ENCODE measurements at places on chromosomes 2 and 18.

- DNase-seq, result no peak
Observed at GRCh38 chr2:146244830-146245229, 1600.0 kb upstream of the ACVR2A start.

DNA sequence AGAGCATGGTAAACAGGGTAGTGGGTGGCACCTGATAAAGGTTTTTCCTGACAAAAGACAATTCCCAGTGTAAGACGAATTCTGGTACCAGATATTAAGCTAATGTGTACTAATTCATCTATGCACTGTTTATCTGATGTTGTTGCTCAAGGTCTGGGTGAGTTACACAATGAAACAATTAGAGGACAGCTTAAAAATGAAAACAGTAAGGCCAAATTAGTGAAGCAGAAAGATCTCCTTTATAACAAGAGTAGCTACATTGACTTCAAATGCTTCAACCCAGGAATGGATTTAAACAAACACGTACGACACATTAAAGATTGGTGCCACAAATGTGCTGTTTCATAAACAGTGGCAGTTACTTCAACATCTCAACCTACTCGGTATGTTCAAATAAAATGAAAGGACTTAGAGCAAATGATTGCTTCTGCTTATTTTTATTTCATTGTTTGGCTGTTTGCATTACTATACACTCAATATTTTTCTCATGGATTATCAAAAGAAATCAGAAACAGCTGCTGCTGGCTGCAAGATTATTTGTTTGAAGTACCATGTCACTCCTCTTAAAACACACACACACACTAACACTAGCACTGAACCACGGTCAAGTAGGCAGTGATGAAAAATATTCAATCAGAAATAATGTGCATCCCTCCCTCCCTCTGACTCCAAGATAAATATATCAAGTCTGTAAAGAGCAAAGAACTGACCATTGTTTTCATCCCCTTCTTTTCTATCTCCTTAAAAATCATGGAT, 94.4 kb upstream of the RND3 start:
- no peak for DNase-seq

GRCh38 chr2:153487448-153487847, 8.9 kb upstream of the RPRM start:
- DNase-seq, result no peak

DNA sequence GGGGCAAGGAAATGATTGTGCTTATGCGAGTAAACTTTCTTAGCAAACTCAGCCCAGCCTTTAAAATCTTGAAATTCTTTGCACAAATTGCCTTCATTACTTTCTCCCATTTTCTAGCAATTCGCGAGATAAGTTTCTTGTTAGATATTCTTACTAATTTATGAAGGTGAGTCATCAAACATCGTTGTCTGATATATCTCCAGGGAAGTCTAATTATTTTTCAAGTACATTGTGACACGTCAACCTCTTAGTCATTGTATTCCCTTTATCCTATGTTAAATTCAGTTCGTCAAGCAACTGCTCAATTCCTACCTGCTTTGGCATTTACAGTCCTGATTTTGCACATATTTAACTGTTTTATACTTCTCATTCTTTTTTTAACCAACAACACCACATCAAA, 854.5 kb upstream of the CRIM1 start:
- no peak for DNase-seq

GRCh38 chr2:197498235-197498936, 1.3 kb downstream of the HSPD1 start:
- DNase-seq, result no peak

DNA sequence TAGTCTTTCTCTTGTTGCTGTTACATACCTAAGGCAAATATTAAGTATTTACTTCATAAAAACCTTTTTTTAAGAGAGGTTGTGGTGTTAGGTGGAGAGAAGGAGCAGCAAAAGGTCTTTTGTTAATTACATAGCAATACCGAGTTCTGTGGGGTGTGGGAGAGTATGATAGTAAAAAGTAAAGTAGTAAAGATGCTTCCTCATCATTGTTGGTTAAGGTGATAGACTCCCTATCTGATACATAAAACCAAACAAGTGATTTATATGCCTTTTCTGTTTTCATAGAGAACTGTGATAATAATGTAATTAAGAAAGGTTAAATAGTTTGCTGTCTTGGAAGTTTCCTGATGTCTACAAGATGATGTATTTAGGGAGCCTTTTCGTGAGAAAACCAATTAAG, 75.4 kb downstream of the EML4 start:
- no peak for DNase-seq

DNA sequence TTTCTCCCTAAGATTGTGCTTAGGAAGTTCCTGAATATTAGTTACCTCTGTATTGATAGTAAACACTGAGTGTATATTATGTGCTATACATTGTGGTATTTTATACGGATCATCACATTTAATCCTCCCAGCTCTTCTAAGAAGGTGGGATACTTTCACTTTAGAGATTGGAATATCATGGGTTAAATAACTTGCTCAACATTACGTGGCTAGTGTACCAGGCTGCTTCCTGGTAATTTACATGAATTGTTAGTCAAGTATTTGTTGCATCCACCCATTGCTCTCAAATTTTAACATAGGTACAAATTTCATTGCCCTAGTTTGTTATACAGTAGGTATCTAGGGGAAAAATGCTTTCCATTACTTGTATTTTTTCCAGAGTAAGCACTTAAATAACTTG, 21.4 kb downstream of the FAM98A start:
- no peak for DNase-seq

DNA sequence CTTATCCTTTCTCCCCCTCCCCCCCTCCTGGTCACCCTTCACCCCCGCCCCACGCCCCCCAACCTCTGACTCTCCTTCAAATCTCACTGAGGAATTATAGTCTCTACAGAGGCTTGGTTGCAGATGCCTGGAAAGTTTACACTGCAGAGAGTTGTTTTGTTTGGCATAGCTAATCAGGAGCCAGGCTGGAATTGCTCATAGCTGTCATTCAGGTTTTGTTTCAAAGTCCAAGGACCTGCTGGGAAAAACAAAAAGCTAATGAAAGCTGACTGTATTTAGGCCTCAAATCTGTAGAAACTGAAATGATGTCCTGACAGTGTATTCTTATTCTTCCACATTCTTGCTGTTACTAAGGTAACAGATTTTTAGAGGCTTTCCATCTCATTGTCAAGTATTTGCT, 22.6 kb downstream of the GREB1L start:
- no peak for DNase-seq

GRCh38 chr18:68438536-68438935, 276.4 kb downstream of the TMX3 start:
- no peak for DNase-seq

- DNase-seq, result no peak
Observed at GRCh38 chr18:75970212-75970611, 524.8 kb downstream of the ZNF516 start.

GRCh38 chr2:123961576-123961975, 63.5 kb upstream of the CNTNAP5 start:
- no peak for DNase-seq

GRCh38 chr2:69789772-69790600, 39.5 kb upstream of the GMCL1 start:
- no peak for DNase-seq

DNA sequence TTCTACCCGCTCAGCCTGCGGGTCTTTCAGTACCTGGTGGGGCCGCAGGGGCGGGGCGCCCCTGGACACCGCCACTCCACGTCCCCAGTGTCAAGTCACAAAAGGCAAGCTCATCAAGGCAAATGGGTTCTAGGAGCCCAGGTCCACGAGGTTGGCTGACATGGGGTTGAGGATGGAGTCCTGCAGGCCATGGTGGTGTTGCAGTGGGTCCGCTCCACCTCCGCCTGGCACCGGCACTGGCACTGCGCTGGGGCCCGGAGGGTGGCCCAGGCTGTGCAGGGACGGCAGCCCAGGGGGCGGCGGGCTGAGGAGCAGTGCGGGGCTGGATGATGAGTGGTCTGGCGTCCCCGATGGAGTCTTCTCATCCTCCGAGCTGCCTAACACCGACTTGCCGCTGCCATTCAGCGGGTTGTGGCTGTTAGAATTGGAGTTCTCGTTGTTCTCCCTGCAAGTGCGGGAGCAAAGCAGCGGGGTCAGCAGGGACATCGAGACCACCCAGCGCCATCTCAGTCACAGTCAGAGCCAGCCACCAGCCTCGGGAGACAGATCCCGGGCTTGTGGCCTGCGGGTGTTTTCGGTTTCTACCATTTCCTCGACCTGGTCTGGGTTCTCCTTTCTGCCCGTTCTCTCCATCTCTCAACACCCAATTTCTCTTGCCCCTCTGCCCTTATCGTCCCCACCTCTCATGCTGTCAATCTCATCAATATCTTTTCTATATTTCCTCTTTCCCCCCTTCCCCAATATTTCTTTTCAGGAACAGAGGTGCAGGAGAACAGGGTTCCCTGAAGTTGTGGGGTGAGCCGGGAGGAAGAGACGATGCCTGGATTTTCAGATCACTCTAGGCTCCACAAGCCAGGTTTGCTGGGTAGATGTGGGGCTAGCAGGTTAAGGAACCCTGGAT, 3.0 kb downstream of the SIX2 start:
- DNase-seq, result no peak

GRCh38 chr18:35525795-35526494, 28.2 kb upstream of the INO80C start:
- no peak for DNase-seq

GRCh38 chr2:72126186-72127100, 21.2 kb downstream of the CYP26B1 start:
- no peak for DNase-seq

- peak; percentile 10 for DNase-seq
Observed at GRCh38 chr2:222518570-222519381, 94.4 kb downstream of the SGPP2 start.

DNA sequence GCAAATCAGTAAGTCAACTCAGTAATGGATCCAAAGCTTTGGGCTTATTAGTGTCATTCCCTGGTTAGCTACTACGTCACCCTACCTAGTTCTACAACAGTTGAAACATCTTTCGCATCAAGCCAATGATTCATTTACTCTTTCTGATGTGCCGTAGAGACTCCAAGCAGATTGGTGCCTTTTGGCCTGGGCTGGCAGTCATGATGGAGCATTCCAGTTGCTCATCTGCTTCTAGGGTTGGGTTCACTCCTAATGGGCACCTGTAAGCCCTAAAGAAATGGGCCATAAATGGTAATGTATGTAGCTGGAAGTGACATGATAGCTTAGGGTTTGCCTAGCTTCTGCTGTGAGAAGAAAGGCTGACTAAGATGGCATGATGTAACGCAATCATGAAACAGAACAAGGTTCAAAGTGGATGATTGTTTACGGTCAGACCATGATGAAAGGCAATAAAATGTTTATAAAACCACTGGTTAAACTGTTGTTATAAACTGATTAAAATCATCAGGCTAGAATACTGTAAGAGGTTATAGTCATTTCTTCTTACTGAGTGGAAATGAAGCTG, 20.4 kb upstream of the CCL20 start:
- DNase-seq, result no peak

DNA sequence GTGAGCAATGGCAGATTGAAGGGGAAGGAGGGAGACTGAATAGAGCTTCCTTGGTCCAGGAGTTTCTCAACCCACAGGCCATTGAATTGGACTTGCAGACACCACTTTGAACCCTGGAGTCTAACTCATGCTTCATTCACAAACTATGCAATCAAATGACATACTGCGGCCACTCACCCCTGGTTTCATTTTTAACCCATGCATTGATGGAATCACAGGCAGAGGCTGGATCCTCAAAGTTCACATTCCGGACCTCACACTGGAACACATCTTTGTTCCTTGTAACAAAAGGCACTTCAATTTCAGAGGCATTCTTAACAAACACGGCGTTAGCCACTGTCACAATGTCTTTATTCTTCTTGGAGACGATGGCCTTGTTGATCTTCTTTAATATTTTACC, 40.7 kb downstream of the MRPL44 start:
- DNase-seq, result no peak

DNA sequence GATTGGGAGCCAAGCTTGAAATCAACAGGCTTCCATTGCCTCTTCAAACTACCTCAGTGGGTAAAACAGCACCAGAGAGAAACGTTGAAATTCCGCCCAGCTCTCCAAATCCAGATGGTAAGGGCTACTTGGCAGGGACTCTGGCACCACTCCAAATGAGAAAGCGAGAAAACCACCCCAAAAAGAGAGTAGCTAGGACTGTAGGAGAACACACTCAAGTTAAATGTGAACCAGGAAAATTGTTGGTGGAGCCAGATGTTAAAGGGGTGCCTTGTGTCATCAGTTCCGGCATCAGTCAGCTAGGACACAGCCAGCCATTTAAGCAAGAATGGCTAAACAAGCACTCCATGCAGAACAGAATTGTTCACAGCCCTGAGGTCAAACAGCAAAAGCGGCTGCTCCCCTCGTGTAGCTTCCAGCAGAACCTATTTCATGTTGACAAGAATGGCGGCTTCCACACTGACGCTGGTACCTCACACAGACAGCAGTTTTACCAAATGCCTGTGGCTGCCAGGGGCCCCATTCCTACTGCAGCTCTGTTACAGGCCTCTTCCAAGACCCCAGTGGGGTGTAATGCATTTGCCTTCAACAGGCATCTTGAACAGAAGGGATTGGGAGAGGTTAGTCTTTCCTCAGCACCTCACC, 167.3 kb downstream of the ASXL3 start:
- DNase-seq, result no peak

DNA sequence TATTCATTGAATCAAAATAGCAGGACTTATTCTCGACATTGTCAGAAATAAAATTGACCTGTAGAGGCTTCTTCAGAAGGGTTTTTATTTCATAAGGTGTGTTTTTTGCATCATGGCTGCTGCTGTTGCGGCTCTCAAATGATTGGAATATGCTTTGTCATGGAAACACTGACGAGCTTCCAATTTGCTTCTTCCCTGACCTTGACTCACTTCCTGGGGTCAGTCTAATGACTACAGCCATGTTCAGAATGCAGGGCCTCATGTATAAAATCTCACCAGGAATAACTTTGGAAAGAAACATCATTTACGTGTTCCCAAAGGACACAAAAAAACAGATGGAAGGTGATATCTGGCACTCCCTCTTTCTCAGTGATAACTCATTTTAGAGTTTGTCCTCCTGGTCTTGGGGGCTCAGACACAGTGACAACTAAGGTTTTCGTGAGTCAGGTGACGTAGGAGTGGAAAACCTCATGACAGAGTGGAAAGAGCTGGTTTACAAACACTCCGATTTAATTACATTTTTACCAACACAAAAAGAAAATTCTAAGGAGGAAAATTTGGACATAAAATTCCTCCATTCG, 467.0 kb upstream of the RAB12 start:
- DNase-seq, result no peak

GRCh38 chr2:152071092-152071491, 27.8 kb downstream of the CACNB4 start:
- DNase-seq, result no peak

Measured in HCT116 (cell line).